G401 (cell line): ENCODE measurements at places on chromosomes 7 and 10.

GRCh38 chr7:39102234-39102633 lies 124.5 kb downstream of the POU6F2 start:
- no peak for DNase-seq

GRCh38 chr10:29859521-29860130 lies 199.8 kb downstream of the JCAD start:
- DNase-seq, result no peak

- DNase-seq, result no peak
Observed at GRCh38 chr7:66974986-66975590, 20.3 kb downstream of the SBDS start.

DNA sequence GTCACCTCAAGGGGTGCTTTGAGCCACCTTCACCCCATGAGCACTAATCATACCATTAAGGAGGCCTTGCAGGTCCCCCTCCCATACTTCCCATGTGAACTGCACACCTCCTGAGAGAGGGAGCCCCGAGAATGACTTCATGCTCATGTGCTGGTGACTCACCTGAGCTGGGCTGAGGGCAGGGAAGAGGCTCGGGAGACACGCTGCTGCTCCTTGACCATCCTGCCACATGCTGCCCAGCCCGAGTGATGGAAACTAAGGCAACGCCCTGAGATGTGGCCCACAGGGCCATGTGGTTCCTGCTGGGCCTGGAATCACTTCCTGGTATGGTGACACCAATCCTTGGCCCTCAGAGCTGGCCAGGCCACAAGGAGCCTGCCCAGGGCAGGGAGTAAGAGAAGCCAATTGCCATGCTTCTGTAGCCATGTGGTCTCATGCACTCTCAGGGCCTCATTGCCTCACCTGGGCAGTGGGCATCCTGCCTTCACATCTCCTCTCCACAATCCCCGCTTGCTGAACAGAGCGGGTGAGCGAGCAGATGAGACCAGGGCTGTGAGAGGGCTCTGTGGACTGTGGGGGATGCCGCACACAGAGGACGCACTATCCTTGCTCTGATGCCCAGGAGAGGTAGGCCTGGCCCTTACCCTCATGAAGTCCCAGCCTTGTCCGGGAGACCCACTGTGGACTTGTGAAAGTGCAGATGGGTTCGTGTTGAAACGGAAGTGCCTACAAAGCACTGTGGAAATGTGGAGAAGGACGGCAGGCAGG lies 18.3 kb upstream of the PPIF start:
- DNase-seq, result no peak

- no peak for DNase-seq
Observed at GRCh38 chr10:117322260-117322659, 53.0 kb downstream of the PDZD8 start.

GRCh38 chr10:103554488-103555324 lies 61.2 kb downstream of the NEURL1 start:
- DNase-seq, result peak; percentile 85

DNA sequence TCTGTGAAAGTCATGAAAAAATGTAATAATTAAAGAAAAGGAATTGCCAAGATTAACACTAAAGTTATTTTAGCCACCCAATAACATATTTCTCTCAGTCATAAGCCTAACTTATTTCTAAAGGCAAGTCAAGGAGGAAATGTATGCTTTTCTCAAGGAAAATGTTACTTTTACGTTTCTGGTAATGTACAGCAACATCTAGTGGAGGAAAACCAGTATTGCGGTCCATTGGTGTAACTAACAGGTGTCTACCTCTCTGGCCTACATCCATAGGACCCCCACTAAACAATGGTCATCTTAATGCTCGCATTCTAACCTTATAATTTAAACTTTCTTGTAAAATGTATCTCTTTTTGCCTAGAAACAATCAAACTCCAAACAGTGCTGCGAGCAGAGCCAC lies 437.5 kb downstream of the KIF20B start:
- no peak for DNase-seq

DNA sequence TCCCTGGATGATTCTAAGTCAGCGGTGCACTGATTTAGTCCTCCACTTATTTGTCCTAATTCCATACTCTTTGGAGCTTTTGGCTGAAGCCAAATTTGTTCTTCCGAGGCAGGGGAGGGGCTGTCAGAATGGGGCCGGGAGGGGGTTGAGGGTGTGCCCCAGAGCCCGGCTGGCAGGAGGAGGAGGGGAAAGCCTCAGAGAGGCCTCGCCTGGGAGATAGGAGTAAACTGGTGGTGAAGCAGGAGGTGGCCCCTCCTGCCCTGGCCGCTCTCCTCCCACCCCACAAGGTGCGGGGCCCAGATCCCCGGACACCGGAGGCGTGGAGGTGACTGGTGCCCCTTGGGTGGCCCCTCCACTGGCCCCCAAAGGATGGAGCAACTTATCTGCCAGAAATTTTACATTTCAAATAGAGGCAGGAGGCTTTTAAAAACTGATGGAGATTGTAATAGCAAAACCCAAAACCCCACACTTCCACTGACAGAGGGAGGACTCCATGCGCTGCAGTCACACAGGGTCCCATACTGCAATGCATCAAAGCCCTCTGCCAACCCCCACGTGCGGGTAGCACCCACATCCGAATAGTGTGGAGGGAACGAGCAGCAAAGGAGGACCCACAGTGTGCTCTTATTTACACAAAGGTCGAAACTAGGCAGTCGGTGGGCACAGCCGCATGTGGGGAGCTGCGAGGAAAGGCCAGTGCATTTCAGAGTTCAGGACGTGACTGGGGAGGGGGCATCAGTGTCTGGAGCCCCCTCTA lies 61.9 kb downstream of the CAMK2B start:
- no peak for DNase-seq

GRCh38 chr10:124064676-124065075 lies 28.7 kb downstream of the CHST15 start:
- no peak for DNase-seq

GRCh38 chr10:69287181-69287580 lies 8.9 kb downstream of the HK1 start:
- DNase-seq, result no peak

GRCh38 chr7:157669768-157670351 lies 333.1 kb downstream of the DNAJB6 start:
- no peak for DNase-seq

DNA sequence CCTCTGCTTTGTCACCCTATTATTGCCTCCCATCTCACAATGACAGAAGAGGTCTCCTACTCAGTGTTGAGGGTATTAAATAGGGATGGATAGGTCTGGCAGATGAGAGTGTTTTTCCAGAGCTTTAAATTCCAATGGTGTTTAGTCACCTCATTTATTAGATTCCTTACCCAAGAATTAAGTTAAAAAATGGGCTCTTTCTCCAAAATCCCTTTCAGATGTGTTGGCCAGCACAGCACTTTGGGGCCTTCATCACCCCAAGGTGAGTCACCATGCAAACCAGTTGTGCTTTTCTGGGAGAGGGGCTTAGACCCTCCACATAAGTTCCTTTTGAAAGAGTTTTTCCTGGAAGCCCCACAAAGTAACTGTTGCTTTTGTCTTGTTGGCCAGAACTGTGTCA lies 78.4 kb downstream of the CYP26A1 start:
- DNase-seq, result no peak

- DNase-seq, result peak; percentile 66
Observed at GRCh38 chr7:141409801-141410329, 141.3 kb upstream of the AGK start.

DNA sequence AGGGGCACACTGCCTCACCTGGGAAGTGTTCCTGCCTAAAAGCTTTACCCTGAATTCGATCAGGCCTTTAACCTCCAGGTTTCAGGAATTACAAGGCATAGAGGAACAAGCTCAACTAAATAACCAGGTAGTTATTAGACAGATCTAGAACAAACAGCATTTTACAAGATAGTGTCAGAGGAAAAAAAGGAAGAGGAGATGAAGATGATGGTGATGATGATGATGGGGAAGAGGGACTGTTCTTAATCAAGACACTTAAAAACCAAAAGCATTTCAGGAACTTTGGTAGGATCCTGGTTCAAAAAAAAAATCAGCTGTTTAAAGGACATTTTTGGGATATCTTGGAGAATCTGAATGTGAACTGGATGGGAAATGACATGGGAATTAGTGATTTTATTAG lies 11.5 kb downstream of the RBM17 start:
- no peak for DNase-seq

DNA sequence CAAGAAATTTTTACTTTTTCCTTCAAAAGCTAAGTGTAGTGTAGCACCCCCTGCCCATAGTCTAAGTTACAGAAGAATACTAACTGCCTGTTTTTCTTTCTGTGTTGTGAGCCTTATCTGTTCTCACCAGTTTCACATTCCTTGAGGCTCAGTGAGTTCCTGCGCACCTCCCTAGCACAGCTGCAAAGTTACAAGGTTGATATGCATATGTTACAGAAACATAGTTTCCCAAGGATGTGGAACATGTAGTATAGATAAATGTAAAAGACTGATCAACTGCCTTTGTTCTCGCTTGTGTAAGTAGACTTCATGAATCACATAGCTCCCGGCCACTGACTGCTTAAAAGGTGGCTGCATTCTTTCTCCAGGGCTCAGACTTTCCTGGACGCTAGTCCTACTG lies 6.7 kb upstream of the ZNF33B start:
- no peak for DNase-seq

DNA sequence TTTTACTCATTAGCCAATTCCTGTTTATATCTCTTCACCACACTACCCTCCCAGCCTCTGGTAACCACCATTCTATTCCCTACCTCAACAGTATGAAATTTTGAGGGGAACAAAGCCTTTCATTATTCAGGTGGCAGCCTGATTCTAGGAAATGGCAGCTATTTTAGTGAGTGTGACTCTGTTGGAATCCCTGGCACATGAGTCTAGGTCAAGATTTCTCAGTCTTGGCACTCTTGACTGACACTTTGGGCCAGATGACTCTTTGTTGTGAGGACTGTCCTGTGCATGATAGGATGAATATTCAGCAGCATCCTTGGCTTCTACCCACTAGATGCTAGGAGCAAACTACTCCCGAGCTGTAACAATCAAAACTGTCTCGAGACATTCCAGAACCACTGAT lies 322.8 kb upstream of the PHYHIPL start:
- DNase-seq, result peak; percentile 20

DNA sequence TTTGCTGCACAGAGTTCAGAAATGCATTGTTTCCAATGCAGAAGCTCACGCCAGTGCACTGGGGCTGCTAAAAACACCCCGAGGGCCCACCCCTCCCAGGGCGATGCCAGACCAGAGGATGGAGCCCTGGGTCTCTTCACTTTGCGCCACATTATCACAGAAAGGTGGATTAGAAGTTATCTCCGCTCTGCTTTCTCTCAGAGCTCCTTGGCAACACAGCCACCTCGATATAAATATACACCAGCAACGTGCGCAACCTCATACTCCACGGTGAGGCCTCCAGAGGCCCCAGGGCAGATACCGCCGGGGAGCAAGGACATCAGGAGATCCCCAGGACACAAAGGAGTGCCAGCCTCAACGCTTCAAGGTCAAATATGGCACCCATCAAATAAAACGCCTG lies 121.0 kb upstream of the TBX20 start:
- DNase-seq, result no peak

GRCh38 chr10:30219971-30220751 lies 128.9 kb downstream of the MTPAP start:
- no peak for DNase-seq

DNA sequence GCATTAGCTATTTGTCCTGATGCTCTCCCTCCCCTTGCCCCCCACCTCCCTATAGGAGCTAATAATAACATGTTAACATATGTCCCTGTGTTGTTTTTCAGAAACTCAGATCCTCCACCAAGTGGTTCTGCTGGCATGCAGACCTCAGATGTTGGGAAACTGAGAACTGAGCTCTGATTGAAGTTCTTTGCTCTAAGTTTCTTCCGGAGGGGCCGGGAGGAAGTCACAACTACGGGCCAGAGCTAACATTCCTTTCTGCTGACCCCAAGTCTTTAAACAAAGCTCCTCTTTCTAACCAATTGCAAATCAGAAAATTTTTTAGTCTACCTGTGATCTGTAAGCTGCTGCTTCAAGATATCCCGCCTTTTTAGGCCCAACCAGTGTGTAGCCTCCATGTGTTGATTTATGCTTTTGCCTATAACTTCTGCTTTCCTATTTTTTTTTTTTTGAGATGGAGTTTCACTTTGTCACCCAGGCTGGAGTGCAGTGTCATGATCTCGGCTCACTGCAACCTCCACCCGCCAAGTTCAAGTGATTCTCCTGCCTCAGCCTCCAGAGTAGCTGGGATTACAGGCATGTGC lies 66.6 kb downstream of the LYZL1 start:
- peak; percentile 26 for DNase-seq

DNA sequence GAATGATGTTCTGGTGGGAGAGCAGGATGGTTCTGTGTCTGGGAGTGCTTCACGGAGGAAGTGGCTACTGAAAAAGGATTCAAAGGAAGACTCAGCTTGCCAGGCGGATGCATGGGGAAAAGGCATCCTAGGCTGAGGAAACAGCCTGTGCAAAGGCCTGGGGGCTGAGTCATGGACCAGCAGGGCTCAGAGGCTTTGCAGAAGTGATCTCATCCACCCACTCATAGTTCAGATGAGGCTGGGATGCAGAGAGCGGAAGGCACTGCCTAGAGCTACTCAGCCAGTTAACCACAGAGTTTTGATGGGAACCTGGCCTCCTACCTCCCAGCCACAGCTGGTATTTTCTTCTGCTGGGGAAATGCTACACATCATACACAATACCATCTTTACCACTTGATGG lies 15.8 kb upstream of the ADAMTS14 start:
- DNase-seq, result no peak

DNA sequence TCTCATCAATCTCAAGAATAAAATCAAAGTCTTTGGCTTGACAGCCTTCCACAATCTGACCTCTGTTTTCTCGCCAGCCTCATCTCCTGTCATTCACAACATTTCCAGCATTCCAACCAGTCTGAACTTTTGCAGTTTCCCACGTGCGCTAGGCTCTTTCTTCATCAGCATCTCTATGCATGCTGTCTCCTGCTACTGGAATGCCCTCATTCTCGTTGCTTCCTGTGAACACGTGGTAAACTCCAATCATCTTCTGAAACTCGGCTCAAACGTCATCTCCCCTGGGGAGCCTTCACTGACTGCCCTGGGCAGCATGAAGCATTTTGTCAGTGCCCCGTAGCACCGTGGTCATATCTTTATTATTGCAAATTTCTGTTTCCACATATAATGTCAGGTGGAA lies 12.2 kb upstream of the RSBN1L start:
- DNase-seq, result peak; percentile 62

- DNase-seq, result peak; percentile 89
Observed at GRCh38 chr10:44963772-44964633, 4.4 kb downstream of the RASSF4 start.

DNA sequence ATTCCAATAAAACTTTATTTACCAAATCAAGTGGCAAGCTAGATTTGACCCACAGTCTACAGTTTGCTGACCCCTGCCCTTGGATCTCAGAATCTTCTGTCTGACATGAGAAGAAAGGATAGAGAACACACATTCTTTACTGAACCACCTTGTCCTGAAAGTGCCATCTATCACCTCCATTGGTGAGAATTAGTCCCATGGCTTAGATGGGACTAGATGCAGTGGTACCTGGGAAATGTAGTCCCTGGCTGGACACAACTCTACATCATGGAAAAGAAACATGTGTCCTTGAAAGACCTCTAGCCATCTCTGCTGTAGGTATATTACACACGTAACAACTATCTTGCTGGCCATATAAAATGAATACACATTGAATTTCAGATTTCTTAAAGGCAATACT lies 336.2 kb downstream of the LHFPL3 start:
- DNase-seq, result no peak
